ENCODE measurements at places on chromosomes 11 and 22.

- no peak for DNase-seq
Observed at GRCh38 chr11:14261066-14261465, 97.9 kb downstream of the RRAS2 start.

DNA sequence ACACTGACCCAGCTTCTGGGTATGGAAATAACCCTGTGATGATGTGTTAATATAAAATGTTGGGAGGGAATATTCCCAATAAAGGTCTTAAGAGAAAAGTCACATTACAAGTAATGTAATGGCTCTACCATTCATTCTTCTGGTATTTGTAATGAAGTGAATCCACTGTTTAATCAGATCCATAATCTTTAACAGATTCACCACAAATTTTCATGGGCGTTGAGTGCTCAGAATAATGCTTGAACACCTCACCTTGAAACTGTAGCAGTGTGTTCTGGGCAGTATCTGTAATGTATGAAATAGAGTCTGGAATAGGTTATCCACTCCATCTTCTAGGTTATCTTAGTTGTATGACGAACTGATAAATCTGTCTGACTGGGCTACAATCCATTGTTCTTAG is 26.6 kb upstream of the CRTAM start:
- no peak for DNase-seq

DNA sequence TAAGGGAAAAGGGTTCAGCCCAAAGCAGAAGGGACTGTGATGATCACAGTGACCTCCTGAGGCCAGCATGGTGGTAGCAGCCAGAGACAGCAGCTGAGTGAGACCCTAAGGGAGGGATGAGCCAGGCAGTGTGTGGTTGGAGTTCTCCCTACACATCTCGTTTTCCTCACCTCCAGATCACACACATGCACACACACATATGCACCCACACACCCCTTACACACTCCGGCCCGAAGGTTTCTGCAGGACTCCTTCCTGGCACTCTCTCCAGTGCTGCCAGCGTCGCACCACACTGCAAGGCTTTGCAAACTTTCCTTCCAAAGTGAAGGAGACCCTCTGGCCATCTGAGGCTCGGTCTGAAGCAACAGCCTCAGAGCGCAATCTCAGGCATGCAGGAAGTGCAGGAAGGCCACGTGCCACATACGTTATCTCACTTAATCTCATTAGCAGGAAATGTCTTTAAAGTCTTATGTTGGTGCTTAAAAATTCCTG is 26.9 kb upstream of the TP53I11 start:
- no peak for DNase-seq

DNA sequence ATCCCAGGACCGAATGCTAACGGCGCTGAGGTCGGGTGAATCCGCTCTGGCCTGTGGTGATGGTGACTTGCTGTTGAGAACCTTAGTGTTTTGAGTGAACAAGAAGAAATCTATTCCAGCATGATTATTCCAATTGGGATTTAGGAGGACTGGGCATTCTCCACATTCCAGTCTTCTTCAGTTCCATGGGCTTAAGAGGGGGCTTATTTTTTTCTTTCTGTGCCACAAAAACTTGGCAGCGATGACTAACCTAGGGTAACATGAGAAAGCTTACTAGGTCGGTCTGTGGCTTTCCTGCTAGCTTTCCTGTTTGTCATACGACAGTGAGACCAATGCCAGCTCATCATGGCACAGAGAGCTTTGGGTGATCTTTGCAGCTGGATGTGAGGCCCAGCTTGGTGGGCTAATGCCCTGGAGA is 62.9 kb upstream of the ATXN10 start:
- no peak for DNase-seq

DNA sequence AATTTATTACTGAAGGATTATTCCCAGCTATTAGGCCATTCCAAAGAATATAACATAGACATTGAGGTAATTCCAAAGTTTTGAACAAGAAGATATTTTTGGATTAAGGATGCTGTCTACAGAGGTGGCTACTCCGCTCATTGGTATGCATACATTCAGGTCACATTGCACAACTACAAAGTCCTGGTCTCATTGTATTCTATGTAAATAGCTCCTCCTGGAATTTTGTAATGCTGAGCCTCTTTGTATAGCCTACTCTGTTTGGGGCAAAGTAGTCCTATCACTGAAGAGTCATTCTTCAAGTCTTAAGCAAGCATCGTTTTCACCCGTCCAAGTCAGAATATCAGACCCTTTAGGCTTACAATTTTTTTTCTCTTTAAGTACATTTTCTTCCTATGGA is 142.4 kb downstream of the KIF18A start:
- DNase-seq = no peak

Measured in effector CD8-positive, alpha-beta T cell (primary cell).